LHCN-M2 (cell line): ENCODE measurements at places on chromosomes 3 and 15. TPM values are rescaled to one million over a fixed set of nuclear protein-coding genes. Genes with fewer than 3 reads are reported as not detected.

Gene GOLGA8A
- 26.9 and 27.3 TPM in 2 replicates for total RNA-seq

Gene LRRC28
- total RNA-seq, result 29.2 and 34.3 TPM in 2 replicates

Gene SPINK8
- total RNA-seq, result not detected in 2 replicates

Gene SUSD5
- 20.8 and 22.8 TPM in 2 replicates for total RNA-seq

Gene KCNAB1
- 0.19 and 0.57 TPM in 2 replicates for total RNA-seq

Gene PLXNB1
- 21.5 and 23.4 TPM in 2 replicates for total RNA-seq

Gene THBS1
- total RNA-seq, result 2,731 and 2,850 TPM in 2 replicates

Gene CFAP44
- 1.7 and 2.4 TPM in 2 replicates for total RNA-seq

Gene SOX2
- total RNA-seq, result not detected in 2 replicates

Gene MST1R
- total RNA-seq, result 0.26 TPM in 1 of 2 replicates, not detected in the other

Gene MEIS2
- 13.4 and 13.8 TPM in 2 replicates for total RNA-seq

Gene SH3BP5
- 7.8 and 8.4 TPM in 2 replicates for total RNA-seq

Gene CDHR4
- total RNA-seq, result not detected in 2 replicates

Gene DGKG
- total RNA-seq, result 2.2 and 4.1 TPM in 2 replicates

Gene SERINC4
- total RNA-seq, result 0.11 TPM in 1 of 2 replicates, not detected in the other

Gene MNS1
- 5.3 and 5.8 TPM in 2 replicates for total RNA-seq

Gene RTP4
- total RNA-seq, result not detected in 2 replicates

Gene C3orf85
- total RNA-seq, result not detected in 2 replicates

Gene EIF3J
- total RNA-seq, result 28.3 and 35.0 TPM in 2 replicates

Gene OXSM
- total RNA-seq, result 11.2 and 11.7 TPM in 2 replicates

Gene NMNAT3
- not detected in 2 replicates for total RNA-seq
